Ascending aorta (tissue), 2 donors: ENCODE measurements at places on chromosomes 3 and 15.
A peak's percentile ranks its signal among the peaks of the same experiment; 100 is the strongest.

- H3K4me1 ChIP-seq, result no peaks in the 10 kb centered on the region
- H3K36me3 ChIP-seq, result no peaks in the 10 kb centered on the region
- H3K27ac ChIP-seq, result no peak overlapping the region
- DNase-seq, result no peak
Measured at GRCh38 chr3:153180860-153181372, 18.9 kb downstream of the RAP2B start.

- H3K4me1 ChIP-seq, result no peaks in the 10 kb centered on the region
- no peak overlapping the region for H3K27ac ChIP-seq
- DNase-seq, result no peak
- H3K36me3 ChIP-seq, result no peaks in the 10 kb centered on the region
Measured at GRCh38 chr3:189720736-189721417, 89.7 kb downstream of the TP63 start.

DNA sequence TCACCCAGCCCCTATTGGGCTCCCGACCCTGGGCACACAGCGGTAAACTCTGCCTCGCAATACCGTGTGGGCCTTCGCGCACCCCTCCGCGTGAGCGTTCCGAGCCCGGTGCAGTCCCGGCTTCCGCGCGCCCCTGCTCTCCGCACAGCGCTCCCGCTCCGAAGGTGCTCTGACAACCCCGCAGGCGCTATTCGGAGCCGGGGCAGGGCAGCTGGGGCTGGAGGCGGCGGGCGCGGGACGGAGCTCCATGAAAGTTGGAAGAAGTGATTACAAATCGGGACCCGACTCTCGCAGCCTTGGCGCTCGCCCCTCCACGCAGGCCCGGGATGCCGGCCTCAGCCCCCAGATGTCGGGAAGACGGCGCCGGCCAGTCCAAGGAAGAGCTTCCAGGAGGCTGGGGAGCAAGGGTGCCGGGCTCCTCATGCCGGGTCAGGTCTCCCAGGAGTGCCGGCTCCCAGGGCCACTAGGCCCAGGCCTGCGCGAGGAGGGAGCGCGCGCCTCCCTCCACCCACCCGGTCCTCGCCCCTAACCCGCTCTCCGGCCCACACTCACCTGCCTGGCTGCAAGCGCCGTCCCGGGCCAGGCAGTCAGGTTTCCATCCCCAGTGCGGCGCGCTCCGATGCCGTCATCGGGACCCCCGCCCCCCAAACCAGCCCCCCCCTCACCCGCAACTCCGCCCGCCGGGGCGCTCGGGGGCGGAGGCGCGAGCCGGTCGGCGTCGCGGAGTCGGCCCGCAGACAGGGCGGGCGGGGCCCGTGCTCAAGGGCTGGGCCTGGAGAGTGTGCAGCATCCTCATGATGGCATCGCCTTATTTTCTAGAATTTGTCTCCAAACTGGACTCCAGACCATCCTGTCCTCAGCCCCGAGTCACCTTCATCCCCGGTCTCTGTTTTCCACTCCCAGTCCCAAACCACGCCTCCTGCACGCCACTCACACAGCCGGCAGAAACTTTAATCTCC, at the start of gene KIF7:
Gene KIF7 (minus strand): TSS at position 621 of the 959 bp plus-strand sequence. CDS start 2,537 bp downstream, outside the sequence.
- peaks cover 10% of the 10 kb centered on the region for H3K36me3 ChIP-seq
- peaks cover 7% of the 10 kb centered on the region for H3K4me1 ChIP-seq
- H3K27me3 ChIP-seq, result no peaks in the 10 kb centered on the region
- peak within 1 kb of the TSS; percentile 78 for H3K4me3 ChIP-seq

DNA sequence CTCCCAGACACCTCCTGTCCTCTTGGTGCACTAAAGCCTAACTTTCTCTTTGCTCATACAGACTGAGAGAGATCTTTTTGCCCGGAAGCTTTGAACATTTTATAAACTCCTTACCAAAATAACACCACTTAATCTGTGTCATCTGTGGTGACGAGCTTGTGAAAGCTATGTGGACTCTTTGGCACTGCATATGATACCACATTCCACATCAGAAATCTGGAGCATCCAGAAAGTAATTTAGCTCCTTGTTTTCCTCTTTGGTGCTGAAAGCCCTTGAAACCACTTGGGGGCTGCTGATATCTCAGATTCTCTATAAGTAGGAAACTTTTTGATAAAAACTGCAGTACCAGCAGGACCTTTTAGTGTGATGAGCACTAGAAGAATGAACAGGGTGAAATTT, 128.3 kb downstream of the ALCAM start:
- H3K36me3 ChIP-seq, result no peaks in the 10 kb centered on the region
- no peaks in the 10 kb centered on the region for H3K27me3 ChIP-seq
- DNase-seq, result no peak
- H3K4me3 ChIP-seq, result no peak overlapping the region
- H3K4me1 ChIP-seq, result no peaks in the 10 kb centered on the region

- no peak overlapping the region for H3K4me3 ChIP-seq
- no peaks in the 10 kb centered on the region for H3K36me3 ChIP-seq
- H3K27me3 ChIP-seq, result no peaks in the 10 kb centered on the region
- DNase-seq, result no peak
Measured at GRCh38 chr3:31572236-31573004, 39.7 kb downstream of the STT3B start.

DNA sequence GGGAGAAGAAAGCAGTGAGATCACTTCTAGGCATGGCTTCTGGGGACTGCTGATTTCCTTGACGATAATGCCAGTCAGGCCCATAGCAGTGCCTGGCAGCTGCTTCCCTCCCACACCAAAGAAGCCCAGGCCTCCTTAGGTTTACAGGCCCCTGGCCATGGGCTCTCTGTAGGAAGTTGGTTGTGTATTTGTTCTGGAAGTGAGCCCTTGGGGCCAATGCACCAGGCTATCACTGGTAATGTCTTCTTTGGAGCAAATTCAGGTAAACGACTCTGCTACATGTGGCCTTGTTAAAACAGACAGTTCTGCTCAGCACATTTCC, 89.3 kb downstream of the CCNL1 start:
- DNase-seq, result no peak
- no peaks in the 10 kb centered on the region for H3K27me3 ChIP-seq
- no peaks in the 10 kb centered on the region for H3K36me3 ChIP-seq
- H3K27ac ChIP-seq, result no peak overlapping the region

DNA sequence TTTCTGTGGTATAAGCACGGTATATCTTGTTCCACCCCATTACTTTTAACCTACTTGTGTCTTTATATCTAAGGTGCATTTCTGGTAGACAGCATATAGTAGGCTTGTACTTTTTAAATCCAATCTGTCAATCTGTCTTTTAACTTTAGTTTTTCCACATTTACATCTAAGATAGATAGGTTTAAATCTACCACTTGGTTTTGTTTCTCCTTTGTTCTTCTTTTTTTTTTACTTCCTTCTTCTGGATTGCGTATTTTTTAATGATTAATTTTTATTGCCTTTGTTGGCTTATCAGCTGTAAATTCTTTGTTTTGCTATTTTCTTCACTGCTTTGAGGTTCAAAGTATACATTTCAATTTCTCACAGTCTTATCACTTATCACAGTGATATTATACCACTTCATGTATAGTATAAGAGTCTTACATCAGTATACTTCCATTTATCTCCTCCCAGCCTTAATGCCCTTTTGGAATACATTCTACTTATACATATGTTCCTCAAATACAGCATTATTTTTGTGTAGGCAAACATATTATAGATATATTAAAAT, 31.0 kb downstream of the IQCB1 start:
- H3K27ac ChIP-seq, result no peak overlapping the region
- DNase-seq, result no peak
- no peaks in the 10 kb centered on the region for H3K27me3 ChIP-seq
- H3K4me1 ChIP-seq, result no peaks in the 10 kb centered on the region
- no peak overlapping the region for H3K4me3 ChIP-seq

DNA sequence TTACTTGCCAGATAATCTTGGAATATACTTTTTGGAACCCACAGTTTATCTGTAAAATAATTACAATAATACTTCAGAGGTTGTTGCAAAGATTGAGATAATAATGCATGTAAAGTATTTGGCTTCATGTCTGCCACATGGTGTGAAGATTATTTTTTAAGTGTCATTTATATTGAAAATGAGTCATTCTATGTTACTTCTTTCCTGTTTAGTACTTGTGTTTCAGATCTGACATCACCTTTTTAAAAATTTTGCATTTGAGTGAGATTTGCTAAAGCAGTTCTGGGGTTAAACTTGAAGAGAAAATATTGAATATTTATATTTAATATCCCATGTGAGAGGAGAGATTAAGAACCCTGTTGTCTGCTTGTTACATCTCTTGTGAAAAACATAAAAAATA, 31.2 kb downstream of the IQGAP1 start:
- no peaks in the 10 kb centered on the region for H3K36me3 ChIP-seq
- peak overlapping the region; percentile 76 for H3K27ac ChIP-seq
- peaks cover 24% of the 10 kb centered on the region for H3K4me1 ChIP-seq

GRCh38 chr3:96796101-96796500, 18.3 kb upstream of the EPHA6 start:
- H3K27me3 ChIP-seq, result no peaks in the 10 kb centered on the region
- DNase-seq, result no peak
- H3K27ac ChIP-seq, result no peak overlapping the region
- H3K4me3 ChIP-seq, result no peak overlapping the region
- no peaks in the 10 kb centered on the region for H3K36me3 ChIP-seq
- no peaks in the 10 kb centered on the region for H3K4me1 ChIP-seq

- no peaks in the 10 kb centered on the region for H3K4me1 ChIP-seq
- no peak overlapping the region for H3K4me3 ChIP-seq
- no peaks in the 10 kb centered on the region for H3K27me3 ChIP-seq
- no peak overlapping the region for H3K27ac ChIP-seq
- no peaks in the 10 kb centered on the region for H3K36me3 ChIP-seq
- DNase-seq, result no peak
Measured at GRCh38 chr3:128201158-128201755, 48.0 kb downstream of the EEFSEC start.

- H3K27me3 ChIP-seq, result no peaks in the 10 kb centered on the region
- H3K4me3 ChIP-seq, result peak overlapping the region; percentile 89
- H3K36me3 ChIP-seq, result peaks cover 18% of the 10 kb centered on the region
- no peak for DNase-seq
- H3K4me1 ChIP-seq, result peaks cover 46% of the 10 kb centered on the region
- H3K27ac ChIP-seq, result peak overlapping the region; percentile 100
Measured at GRCh38 chr3:9395570-9396300, 1.7 kb upstream of the SETD5 start.
